ENCODE measurements at places on chromosomes 12 and 14.

- no peak for DNase-seq
These were observed 89.8 kb downstream of the CHST11 start for GRCh38 chr12:104546575-104546974.

GRCh38 chr12:114140576-114140975, 174.5 kb upstream of the RBM19 start:
- no peak for DNase-seq

GRCh38 chr14:71594821-71595220, 337.4 kb upstream of the RGS6 start:
- DNase-seq, result no peak

DNA sequence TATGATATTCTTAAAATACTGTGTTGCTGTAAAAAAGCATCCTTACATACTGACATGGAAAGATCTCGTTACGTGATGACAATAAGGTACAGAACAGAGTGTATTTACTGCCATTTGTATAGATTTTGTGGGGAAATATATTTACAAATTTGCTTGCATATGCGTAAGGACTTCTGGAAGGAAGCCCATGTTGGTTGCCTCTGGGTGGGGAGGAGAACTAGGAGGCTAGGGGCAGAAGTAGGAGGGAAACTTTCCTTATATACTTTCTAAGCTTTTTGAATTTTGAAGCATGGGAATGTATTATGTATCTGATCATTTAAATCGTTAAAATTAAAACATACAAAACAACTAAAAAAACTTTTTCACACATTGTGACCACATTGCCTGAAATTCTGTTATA, 9.7 kb downstream of the MYO1A start:
- DNase-seq, result no peak

GRCh38 chr12:124564232-124564958, 3.0 kb downstream of the NCOR2 start:
- no peak for DNase-seq

GRCh38 chr12:88781909-88782308, 201.6 kb upstream of the KITLG start:
- DNase-seq, result no peak

DNA sequence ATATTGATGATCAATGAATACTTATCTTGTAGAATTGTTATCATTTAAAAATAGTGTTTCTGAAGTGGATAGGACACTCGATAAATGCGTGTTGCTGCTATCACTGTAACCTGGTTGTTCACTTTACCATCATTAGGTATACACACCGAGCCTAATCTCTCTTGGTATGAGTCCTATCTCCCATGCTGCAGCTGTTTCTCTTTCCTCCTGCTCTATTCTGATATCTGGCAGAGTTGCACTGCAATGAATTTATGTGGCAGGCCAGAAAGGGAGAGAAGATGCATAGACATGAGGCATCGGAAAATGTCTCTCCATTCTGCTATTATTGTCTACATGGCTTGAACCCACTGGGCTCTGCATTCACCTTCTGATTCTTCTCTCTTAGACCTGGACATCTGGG, 26.7 kb downstream of the KCNK10 start:
- DNase-seq, result no peak

GRCh38 chr14:34931206-34931605, 51.6 kb upstream of the SRP54 start:
- peak; percentile 45 for DNase-seq
